ENCODE measurements at places on chromosomes 6 and 20. TPM values are rescaled to one million over a fixed set of nuclear protein-coding genes. Genes with fewer than 3 reads are reported as not detected.

The PLCB4 gene
- total RNA-seq = not detected

The OR2J3 gene
- total RNA-seq = not detected

The PRPH2 gene
- total RNA-seq = 0.36 TPM

The GPX6 gene
- not detected for total RNA-seq

The CTAGE9 gene
- not detected for total RNA-seq

The GTF3C6 gene
- 28.6 TPM for total RNA-seq

The SLC12A5 gene
- not detected for total RNA-seq

The RSPH4A gene
- total RNA-seq = 0.34 TPM
